ENCODE measurements at places on chromosomes 11 and 22.

- DNase-seq, result no peak
Observed at GRCh38 chr11:71197096-71197495, 55.3 kb downstream of the SHANK2 start.

GRCh38 chr11:13052130-13052571, 43.0 kb downstream of the RASSF10 start:
- no peak for DNase-seq

GRCh38 chr11:93169950-93170561, 27.7 kb downstream of the SLC36A4 start:
- no peak for DNase-seq

- no peak for DNase-seq
Observed at GRCh38 chr11:67507242-67507863, 609 bp downstream of the CDK2AP2 start.

DNA sequence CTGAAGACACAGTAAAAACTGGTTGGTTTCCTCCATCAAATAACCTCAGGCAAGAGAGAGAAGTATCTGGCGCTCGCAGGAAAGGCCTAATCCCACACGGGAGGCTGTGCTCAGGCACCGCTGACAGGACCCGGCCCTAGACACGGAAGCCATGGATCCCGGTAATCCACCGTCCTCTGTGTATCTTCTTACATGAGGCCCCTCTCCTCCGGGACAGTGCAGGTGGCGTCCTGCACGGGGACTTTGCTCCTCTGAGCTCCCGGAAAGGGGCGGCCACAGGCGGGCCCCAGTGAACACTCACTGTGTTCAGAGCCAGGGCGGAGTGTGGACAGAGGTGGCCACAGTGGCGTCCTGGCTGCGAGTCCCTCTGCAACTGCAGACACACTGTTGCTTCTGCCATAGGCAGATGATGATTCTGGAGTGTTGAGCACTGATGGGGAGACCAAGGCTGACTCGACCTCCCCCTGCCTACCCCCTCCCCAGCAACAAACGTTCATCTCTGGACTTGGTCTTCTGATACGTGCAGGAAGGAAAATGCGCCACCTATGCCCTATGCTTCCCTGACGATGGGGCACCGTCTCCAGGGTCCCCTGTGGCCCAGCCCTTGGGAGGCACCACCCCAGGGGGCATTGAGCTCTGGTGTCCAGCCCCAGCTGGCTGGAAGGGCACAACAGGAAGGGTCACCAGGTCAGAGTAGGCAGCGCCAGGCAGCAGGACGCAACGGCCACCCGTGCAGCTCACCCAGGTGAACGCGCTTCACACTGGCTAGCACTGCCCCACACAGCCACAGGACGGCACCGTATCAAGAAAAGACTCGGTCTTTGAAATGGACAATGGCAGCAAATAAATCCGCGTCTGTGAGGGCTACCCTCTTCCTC, 95.7 kb downstream of the TRMU start:
- no peak for DNase-seq

DNA sequence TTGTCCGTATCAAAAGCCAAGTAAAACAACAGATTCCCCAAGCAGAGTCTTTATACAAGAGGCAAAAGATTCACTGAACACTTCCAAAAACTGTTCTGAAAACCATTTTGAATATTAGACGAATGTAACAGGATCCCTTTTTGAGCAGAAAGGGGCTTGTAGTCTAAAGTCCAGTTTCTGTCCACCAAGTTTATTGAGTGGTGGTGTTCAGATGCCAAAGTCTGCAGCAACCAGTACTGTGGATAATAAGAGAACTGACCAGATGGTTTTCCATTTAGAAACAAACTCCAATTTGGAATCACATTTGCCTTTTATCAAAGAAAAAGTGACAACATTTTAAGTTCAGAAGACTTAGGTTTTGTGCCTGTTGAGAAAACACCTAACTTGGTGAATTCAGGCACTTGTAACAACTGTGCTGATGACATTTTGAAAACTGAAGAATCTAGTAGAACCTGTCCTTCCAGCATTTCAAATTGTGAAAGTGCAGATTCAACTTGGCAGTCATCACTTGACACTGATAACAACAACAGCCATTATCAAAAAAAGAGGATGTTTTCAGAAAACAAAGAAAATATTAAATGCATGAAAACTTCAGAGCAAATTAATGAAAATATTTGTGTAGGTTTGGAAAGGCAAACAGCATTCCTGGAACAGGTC, 217.1 kb downstream of the CSNK2A3 start:
- DNase-seq, result no peak

GRCh38 chr11:62324731-62325556, 12.3 kb upstream of the ASRGL1 start:
- DNase-seq, result peak; percentile 55

- no peak for DNase-seq
Observed at GRCh38 chr11:15334766-15335165, 220.0 kb downstream of the INSC start.

DNA sequence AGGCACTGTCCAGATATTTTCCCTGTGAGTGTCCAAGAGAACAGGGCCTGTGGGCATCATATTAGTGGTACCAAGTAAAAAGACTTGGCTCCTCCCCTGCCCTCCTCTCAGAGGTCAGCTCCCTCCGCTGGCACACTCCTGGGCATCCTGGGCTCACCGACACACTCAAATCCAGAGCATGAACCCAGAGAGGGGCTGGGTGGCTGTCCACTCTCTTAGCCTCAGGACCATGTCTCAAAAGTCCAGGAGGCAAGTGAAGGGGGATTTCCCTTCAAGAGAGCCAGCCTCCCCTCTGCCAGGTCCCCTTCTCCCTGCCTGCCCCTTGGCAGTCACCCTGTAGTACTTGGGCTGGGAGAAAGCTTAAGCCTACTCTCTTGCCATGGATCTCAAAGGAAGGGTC, 10.3 kb downstream of the BCL9L start:
- DNase-seq, result no peak

DNA sequence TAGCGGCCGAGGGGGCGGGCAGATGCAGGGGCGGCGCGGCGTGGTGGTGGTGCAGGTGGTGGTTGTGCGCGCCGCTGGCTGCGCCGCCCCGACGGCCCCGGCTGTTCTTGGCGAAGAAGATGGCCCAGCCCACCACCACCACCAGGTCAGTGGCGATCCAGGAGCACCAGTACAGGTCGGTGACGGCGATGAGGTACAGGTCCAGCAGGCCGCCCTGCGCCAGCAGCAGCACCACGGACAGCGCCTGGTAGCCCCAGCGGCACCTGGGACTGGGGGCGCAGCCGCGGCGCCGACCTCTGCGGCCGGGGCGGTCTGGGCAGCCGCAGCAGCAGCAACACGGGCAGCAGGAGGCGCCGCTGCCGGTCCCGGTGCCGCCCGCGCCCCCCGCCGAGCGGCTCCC, 879 bp downstream of the TMEM121B start:
- no peak for DNase-seq

DNA sequence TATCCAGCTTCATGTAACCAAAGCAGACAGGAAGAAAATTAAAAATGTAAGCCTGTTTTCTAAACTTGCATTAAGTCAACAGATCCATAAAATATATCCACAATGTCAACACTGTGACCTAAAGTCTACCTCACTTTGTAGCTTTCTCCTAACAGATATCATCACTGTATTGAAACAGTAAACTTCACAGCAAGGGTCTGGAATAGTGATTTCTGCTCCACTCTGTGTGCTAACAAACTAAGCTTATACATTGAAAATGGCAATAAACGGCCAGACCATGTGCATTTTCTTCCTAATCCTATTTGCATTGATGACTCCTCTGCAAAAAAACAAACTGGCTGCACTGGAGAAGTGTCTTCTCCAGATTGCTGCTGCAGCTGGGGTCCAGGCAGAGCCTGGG, 26.8 kb downstream of the CADM1 start:
- DNase-seq, result no peak

DNA sequence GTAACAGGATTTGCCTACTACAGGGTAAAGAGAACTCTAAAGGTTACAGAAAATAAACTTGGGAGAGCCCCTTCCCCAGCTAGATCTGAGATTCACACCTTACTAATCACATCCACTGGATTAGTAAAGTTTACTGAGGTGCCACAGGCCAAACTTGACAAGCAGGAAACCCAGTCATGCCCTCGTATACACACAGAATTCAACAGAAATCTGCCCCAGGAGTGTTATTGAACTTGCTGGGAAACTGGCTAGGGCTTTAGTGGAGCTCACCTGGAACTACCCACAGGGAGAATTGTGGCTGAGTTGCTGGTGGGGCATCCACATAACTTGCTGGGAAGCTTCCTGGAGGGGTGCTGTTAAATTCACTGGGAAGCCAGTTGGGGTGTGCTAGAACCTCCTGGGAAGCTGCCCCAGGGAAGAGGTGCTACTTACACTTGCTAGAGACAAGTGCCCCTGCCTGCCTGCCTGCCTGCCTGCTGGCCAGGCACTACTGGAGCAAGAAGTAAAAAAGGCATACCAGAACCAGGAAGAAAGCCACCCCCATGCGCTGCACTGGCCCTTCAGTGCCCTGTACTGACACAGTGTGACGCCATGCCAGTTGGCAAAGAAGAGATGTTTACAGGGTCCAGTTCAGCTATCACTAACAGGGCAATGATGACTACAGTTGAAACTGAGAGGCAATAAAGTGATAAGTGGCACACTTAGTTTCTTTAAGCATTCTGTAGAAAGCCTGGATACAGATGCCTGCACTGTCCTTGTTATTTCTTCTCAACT, 106.5 kb downstream of the ALX4 start:
- no peak for DNase-seq

GRCh38 chr11:122755409-122755808, 82.9 kb upstream of the CRTAM start:
- DNase-seq, result no peak

DNA sequence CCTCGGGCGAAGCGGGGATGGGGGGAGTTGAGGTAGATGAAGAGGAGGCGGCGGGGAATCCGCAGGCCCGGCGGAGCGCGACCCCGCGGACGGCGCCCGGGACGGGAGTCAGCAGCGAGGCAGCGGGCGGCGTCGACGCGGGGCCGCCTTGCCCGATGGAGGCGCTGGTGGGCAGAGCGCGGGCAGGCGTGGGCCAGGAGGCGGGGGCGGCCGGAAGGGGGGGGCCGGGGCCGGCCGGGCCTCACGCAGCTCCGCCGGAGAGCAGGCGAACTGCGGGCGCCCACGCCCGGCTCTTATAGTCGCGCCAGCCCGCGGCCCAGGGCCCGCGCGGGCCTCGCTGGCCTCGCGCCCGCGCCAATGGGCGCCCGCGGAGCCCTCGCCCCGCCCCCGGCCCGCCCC, at the start of gene IGF2:
TSS of gene IGF2 (minus strand) at position 267 of the 399 bp plus-strand sequence. CDS start 3,866 bp downstream, outside the sequence.
- peak; percentile 53 for DNase-seq

DNA sequence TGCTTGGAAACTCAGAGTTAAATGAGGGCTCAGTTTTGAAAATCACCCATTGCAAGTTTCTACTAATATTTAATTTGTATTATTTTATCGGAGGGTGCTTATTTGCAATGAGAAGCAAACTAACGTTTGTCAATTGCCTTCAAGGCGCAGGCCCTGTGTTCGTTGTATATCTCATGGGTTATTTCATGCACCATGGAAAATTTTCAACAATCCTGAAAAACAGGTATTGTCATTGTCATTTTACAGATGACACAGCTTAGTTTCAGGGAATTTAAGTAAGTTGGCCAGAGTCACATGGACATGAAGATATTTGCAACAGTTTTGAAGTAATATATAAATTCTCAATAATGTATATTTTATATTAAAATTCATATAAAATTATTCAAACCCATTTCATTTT, 157.7 kb upstream of the MTMR2 start:
- no peak for DNase-seq

DNA sequence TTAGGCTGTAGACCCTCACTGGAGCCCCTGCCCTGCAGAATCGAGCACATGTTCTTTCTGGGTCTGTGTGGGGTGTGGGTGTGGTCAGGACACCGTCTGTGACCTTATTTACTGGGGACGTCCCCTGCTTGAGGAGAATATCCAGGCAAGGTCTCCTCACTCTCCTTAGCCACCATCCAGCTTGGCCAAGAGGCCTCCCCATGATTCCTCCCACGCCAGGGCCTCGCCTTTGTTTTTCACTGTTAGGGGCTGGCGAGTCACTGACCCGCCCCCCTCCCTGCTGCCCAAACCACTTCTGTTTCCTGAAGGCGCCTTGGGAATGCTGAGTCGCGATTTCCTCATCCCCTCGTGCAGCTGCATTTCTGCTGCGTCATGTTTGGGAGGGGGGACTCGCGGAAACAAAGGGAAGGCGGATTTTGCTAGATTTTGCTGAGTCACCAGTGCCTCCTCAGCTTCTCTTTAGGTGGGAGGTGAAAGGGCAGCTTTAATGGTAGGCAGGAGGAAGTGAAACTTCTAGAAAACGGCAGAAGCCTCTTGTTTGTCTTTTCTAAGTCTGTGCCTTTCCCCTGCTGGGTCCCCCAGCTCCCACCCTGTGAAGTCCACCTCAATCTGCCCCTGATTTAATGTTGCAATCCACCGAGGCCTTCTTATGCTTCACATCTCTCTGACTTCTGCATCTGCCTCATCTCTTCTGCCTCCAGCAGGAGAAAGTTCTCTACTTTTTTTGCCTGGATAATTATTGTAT, 4.0 kb upstream of the HMOX1 start:
- peak; percentile 97 for DNase-seq

- DNase-seq, result no peak
Observed at GRCh38 chr22:37269936-37270678, 12.2 kb upstream of the CYTH4 start.

DNA sequence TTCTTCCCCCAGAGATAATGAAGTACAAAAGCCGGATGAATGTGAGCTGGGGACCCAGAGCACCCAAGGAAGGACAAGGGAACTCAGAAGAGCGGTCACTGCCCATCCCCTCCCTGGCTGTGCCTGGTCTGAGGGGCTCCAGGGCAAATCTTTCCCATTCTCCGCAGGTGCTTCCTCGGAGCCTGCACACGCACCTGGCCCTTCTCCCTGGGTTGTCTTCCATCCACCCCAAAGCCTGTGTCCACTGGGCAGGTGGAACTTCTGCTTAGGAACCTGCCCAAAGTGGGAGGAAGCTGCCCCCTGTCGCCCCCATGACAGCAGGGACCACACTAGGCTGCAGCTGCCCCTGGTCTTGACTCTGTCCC, 121.0 kb upstream of the FGF3 start:
- DNase-seq, result no peak

- DNase-seq, result no peak
Observed at GRCh38 chr22:44281768-44282637, 30.7 kb downstream of the SHISAL1 start.

DNA sequence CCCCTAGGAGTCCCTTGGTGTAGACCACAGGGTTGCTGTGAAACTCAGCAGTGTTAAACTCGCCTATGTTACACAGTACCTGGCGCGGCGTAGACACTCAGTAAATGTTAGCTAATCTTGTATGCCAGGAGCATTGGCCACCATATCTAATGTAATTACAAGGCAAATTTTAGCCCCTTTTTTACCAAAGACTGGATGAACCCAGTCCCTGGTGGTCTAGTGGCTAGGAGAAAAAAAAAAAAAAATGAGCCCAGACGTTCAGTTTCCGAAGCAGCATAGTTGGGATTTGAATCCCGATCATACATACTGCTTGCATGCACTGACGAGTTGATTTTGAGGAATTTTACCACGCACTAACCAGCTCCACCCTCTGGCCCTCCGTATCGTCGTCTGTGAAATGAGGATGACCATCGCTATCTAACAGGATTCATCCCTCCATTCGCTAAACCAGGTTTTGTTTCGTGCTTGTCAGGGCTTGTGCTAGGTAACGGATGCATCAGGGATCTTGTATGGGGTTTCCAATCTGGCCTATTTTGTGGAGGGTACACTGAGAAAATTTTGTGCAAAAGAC, 688 bp downstream of the PTS start:
- DNase-seq, result no peak

Measured in SJSA1 (cell line).